EH (cell line): ENCODE measurements at places on chromosomes 12 and 14.
A peak's percentile ranks its signal among the peaks of the same experiment; 100 is the strongest.

DNA sequence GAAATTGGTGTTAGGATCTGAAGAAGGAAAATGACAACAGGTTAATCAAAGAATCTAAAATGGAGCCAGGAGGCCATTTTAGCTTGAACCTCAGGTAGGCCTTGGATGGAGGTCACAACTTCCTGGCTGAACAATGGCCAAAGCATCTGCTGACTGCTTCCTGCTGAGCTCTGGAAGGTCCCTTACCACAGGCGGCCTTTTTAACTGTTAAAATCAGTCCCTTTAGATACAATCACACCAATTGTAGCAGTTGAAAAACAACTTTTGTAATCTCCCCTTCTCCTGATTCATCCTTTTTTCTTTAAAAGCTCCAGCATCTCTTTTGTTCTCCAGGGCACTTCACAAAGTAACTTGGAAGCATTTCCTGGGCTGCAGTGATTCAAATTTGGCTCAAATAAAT is 388.8 kb downstream of the PDZRN4 start:
- DNase-seq: no peak

DNA sequence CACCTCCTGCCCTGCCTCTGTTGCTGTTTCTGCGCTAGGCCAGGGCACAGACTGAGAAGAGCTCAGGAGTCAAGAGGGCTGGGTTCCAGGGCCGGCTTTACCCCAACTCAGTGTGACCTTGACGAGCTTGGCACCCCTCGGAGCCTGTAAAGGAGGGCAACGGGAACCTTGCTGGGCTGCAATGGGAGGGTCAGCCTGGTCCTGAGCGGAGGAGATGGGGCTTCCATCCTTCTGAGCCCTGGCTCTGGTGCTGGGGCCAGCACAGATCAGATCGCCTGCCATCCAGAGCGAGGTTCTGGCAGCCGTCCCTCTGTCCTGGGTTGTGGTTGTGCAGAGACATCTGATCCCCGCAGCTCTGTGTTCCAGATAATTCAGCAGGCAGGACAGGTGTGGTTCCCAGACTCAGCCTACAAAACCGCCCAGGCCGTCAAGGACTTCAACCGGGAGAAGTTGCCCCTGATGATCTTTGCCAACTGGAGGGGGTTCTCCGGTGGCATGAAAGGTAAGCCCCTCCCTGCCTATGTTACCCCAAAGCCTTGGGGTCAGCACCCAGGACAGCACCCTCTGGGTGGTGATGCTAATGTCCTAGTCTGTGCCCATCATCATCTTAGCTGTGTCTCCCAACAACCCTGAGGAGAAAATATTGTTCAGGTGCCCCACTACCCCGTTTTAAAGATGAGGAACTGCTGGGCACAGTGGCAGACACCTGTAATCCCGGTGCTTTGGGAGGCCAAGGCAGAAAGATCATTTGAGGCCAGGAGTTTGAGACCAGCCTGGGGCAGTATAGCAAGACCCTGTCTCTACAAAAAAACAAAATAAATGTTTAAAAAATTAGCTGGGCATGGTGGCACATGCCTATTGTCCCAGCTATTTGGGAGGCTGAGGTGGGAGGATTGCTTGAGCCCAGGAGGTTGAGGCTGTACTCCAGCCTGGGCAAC is 50.2 kb downstream of the FOXN4 start:
- no peak for DNase-seq

DNA sequence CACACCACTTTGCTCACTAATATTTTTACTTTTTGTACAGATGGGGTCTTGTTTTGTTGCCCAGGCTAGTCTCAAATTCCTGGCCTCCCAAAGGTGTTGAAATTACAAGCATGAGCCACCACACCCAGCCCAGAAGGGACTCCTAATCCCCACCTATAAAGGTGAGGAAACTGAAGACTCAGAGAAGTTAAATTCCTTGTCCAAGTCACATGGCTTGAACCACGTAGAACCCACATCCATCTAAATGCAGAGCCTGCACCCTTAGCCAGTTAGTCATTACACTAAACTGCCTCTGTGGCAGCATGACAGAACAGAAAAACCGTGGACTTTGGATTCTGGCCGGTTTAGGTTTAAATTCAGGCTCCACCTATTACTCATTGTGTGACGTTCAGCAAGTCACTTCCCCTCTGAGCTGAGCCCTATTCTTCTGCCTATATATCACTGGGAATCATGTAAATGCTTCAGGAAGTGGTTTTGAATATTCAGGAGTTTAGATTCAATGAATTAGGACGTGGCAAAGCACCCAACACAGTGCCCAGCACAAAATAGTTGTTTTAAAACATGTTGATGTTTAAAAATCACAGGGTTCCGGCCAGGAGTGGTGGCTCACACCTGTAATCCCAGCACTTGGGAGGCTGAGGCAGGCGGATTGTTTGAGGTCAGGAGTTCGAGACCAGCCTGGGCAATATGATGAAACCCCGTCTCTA is 3.0 kb upstream of the CORO1C start:
- peak; percentile 96 for DNase-seq

DNA sequence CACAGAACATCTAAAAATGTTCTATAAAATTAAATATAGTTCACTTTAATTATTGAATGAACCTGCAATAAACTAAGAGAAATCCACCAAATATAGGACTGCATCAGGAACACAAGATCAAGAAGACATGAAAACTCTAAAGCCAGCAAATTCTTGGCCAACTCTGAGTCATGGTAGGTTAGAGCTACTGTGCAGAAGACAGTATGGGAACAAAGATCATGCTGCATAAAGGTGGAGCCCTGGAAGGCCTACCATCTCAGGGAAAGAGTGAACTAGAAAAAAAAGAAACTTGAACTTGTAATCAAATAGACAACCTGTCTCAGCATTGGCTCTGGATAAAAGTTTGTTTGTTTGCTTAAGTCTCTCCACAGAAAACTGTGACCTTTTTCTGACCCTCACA is 66.9 kb upstream of the CNOT2 start:
- no peak for DNase-seq

DNA sequence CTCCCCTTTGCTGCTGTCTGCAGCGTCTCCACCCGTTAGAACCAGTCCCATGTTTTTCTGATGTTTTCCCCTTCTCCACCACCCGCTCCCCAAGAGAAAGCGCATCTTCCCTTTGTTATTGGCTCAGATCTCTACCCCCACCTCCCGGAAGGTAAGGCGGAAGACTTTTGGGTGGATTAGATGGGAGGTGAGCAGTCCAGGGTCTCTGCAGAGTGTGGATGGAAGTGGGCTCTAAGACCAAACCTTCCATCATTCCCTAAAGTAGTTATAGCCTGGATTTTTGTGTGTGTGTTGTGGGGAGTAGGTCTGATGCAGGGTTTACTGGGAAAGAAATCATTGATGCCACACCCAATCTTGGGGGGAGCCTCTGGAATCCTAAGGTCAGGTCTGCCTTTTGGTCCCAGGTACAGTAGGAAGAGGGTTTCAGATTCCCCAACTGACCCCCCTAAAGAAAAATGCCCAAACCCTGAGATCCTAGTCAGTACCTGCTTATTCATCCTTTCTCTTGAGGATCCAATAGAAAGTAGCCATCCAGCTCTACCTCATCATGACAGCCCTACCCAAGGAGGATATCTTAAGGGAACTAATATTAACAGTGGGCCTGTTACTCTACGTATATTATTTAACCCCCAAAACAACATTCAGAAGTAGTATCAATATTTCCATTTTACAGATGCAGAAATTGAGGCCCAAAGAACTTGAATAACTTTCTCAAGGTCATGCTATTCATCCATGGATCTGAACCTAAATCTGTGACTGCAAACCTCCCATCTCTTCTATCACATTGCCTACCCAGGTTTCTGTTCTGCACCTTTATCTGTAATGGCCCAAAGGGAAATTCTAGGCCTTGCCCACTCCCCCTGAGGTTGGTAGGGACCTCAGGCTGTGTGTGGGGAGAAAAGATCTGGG is 1.1 kb downstream of the KIF5A start:
- no peak for DNase-seq

DNA sequence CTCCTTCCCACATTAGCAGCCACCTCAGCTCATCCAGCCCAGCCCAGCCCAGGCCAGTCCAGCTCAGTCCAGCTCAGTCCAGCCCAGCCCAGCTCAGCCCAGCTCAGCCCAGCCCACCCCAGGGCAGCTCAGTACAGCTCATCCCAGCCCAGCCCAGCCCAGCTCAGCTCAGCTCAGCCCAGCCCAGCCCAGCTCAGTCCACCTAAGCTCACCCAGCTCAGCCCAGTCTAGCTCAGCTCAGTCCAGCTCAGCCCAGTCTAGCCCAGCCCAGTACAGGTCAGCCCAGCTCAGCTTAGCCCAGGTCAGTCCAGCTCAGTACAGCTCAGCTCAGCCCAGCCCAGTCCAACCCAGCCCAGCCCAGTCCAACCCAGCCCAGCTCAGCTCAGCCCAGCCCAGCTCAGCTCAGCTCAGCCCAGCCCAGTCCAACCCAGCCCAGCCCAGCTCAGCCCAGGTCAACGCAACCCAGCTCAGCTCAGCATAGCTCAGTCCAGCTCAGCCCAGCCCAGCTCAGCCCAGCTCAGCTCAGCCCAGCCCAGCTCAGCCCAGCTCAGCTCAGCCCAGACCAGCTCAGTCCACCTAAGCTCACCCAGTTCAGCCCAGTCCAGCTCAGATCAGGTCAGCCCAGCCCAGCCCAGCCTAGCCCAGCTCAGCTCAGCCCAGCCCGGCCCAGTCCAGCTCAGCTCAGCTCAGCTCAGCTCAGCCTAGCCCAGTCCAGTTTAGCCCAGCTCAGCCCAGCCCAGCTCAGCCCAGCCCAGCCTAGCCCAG is 63.0 kb downstream of the TMEM121 start:
- no peak for DNase-seq
